ENCODE measurements at places on chromosomes 12 and 14.

DNA sequence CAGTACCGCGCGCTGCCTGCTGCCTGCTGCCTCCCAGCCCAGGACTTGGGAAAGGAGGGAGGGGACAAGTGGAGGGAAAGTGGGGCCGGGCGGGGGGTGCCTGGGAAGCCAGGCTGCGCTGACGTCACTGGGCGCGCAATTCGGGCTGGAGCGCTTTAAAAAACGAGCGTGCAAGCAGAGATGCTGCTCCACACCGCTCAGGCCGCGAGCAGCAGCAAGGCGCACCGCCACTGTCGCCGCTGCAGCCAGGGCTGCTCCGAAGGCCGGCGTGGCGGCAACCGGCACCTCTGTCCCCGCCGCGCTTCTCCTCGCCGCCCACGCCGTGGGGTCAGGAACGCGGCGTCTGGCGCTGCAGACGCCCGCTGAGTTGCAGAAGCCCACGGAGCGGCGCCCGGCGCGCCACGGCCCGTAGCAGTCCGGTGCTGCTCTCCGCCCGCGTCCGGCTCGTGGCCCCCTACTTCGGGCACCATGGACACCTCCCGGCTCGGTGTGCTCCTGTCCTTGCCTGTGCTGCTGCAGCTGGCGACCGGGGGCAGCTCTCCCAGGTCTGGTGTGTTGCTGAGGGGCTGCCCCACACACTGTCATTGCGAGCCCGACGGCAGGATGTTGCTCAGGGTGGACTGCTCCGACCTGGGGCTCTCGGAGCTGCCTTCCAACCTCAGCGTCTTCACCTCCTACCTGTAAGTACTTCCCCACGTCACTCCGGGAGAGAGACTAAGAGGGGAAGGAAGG, at the start of gene LGR5:
TSS of gene LGR5 (plus strand) at position 186 of the 732 bp plus-strand sequence. CDS start at position 469, 283 bp downstream.
- no peak for DNase-seq

DNA sequence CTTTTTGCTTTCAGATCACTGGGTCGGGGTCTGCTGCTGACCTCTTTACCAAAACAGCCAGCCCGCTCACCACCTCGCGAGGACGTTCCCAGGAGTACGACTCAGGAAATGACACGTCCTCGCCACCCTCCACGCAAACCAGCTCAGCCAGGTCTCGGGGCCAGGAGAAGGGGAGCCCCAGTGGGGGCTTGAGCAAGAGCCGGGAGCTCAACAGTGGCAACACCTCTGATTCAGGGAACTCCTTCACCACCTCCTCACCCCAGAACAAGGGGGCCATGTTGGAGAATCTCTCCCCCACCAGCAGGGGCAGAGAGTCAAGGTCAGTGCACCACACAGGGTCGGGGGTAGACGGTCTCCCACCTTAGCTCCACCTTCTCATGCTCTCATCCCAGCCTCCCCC, 33.4 kb upstream of the HSPB8 start:
- no peak for DNase-seq

GRCh38 chr12:109444259-109444658, 32.8 kb downstream of the KCTD10 start:
- DNase-seq = no peak

DNA sequence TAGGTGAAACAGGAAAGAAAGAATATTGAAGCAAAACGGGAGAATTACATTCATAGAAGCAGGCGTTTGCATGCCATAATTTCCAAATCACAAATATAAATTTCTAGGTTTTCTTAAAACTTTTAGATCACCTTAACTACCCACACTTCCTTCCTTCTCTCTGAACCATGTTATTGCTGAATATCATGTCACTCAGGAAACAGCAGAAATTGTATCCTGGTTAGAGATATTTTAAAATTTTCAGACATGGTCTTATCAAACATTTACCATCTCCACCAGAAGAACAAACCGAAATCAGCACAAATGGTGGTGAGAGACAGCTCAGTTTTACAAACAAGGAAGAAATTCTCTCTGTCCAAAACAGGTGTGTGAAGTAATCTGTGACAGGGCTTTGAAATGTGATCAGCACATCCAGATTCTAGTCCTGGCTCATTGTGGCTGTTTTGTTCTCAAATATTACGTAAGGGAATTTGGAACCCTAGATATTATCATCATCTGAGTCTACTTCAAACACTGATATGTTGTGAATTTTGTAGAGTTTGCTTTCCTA, 16.3 kb downstream of the TESPA1 start:
- no peak for DNase-seq

DNA sequence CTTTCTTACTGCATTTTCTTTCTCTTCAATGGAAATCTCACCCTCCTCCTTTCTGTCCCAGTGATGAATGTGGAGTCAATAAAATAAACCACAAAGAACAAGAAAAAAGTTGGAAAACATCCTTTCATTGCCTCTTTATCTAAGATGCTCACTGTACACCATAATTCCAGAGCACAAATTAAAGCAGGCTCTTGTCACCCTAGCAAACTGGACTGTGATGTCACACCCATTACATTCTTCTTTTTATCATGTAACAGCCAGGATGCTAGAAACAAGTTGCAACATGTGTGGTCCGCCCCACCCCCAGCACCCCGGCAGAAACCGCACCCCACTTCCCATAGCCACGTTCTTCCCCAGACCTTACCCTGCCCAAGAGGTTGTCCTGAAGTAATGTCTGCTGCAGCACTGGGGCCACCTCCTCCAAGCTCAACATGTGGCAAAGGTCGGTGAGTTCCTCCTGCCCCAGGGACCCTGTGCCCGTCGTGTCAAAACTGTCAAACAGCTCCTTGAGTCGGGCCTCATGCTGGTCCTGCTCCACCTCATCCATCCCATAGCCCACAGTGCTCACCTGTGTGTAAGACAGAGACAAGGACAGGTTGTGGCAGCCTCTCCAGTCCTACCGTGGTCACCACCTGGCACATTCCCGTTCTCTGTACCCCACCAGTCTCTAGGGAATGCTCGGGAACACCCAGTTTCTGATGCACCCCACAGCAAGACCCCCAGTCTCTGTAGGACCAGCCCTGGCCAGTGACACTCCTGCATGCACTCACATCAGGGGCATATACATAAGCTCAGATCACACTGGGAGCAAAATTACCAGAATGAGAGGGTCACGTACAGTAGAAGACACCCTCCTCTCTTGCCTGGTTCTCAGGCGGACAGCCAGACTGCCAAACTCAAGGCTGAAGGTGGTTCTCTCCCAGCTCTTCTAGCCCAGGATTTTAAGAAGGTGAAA, 9.2 kb downstream of the NIN start:
- DNase-seq = no peak

- DNase-seq = peak; percentile 80
These were observed 473.5 kb downstream of the FOXG1 start for GRCh38 chr14:29240066-29240465.

DNA sequence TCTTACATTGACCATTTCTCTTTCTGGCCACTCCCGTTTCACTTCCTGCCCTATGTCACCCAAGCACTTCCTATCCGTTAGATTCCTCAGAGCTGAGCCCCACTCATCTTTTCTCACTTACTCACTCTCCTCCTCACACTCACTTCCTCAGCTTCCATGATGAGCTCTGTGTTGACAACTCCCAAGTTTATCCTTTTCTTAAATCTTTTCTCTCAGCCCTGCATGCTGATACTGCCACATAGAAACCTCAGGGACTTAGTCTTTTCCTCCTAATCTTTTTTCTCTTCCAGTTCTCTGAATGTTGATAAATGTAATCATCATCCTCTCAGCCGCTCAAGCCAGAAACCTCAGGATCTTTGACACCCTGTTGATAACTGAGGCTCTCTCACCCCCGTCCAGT, 99.6 kb downstream of the ANO6 start:
- DNase-seq = no peak

DNA sequence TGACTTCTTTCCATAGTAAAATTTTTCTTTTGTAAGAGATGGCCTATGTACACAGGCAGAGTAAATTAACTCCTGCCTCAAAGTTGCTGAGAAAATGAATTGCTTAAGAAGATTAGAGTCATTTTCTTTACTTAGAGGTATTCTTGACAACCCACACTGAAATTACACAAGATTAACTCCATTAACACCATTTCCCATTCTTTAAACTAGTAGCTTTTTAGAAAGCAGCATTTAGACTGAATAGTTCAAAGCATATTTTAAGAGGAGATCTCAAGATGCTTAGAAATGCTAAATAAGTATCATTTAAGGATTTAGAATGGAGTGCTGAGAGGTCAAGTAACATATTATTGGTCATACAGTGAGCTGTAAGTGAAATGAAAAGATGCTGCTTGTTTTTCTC, 35.5 kb downstream of the PUS7L start:
- DNase-seq = no peak

GRCh38 chr14:74649167-74649566, 37.1 kb upstream of the LTBP2 start:
- DNase-seq = no peak

DNA sequence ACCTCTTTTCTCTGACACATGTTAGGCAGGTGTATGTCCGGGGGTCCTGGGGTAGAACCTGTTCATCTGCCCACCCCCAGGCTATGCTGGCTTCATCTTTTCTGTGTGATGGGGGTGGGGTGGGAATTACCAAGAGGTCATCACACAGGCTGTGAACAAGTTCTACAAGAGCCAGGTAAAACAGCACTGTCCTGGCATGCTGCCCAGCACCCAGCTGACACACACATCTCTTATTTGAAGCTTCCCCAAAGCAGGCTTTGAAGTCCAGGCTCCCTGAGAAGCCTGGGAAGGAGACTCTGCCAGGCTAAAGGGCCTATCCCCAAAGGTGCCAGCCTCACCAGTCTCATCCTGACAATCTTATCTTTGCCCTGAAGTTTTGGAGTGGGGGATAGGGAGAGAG, 141.1 kb downstream of the ALG10 start:
- DNase-seq = no peak

GRCh38 chr12:57377103-57377840, 53.6 kb downstream of the R3HDM2 start:
- no peak for DNase-seq

GRCh38 chr12:6166808-6167207, 33.4 kb upstream of the CD9 start:
- DNase-seq = no peak

DNA sequence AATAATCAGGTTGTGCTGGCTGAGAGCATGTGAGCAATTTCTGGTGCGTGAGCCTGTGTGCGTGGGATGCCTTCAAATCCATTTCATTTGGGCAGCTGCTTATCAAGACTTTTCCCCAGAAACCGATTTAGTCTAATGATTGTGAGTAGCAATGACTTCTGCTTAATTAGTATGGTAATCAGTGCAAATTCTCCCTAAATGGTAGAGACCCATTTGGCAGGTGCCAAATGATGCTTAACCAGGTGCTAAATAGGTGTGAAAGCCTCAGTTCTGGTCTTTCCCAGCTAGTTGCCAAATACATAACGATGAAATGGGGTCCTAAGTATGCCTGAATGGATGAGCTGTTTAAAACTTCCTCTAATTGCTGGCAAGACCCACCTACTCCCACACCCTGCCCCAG, 248.4 kb upstream of the CCDC196 start:
- no peak for DNase-seq

GRCh38 chr12:10540776-10541205, 35.1 kb downstream of the EIF2S3B start:
- DNase-seq = no peak

GRCh38 chr12:111596985-111597830, 1.9 kb downstream of the ATXN2 start:
- DNase-seq = no peak

DNA sequence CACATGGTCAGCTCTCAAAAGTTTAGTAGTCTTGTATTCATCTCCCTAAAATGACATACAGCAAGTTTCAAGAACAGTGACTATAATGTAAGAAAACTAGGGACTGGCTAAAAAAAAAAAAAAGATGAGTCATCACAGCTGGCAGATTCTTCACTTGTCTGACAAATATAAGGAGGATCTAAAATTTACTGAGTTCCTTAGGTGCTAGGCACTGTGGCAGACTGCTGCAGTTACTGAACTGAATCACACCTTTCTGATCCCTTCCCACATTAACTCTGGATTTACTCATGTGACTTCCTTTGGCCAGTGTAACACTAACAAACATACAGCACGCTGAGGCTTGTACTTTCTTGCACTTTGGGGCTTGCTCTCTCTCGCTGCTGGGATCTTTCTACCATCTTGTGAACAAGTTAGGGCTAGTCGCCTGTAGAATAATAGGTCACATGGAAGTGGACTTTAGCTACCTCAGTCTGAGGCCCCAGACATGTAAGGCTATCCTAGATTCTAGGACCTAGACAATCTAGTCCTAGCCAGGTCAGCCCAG, 32.1 kb downstream of the BAZ1A start:
- DNase-seq = peak; percentile 37

DNA sequence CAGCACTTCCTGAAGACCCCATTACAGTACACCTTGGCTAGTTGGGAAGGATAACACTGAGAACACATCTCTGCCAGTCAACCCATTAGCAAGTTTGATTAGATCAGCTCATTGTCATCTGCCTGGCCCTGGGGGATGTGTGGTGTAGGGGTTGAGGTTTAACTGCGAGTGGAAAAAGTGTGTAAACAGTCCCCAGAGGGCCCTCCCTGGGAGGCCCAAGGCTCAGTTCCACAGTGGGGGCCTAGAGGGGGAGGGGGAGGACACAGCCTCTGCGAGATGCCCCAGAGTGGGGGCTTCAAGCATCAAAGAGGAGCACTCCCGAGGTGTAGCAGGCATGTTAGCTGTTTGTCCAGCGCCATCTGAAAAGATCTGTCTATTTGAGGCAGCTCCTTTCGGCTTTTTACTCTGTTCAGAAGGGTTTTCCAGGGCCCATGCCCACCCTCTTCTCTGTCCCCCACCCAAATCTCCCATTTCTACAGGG, 344 bp downstream of the LPAR5 start:
- no peak for DNase-seq

- DNase-seq = no peak
These were observed 73.6 kb downstream of the RPS29 start for GRCh38 chr14:49512571-49512970.

DNA sequence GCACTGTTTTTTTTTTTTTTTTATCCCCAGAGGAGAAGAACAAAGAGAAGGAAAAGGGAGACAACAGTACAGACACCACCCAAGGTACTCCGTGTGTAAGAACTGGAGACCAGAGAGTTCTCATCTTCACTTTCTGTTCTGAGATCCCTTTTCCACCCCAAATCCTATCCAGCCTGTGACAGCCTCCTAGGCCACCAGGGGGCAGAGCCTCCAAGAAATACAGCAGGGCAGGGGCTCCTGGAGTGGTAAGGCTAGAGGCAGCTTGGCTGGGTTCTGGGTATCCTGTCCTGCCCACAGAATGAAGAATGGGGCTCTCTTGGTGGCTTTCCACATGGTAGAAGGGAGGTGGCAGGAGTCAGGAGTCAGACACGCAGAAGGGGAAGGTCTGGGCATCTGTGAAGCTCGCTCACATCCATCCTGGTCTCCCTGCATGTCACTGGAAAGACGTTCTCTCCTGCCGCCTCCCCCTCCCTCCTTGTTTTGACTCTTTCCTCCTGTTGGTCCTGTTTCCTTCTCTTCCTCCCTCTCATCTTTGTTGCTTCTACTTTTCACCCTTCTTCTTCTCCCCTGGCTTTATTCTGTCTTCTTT, 12.0 kb downstream of the CLSTN3 start:
- DNase-seq = no peak

- DNase-seq = no peak
These were observed 43.7 kb upstream of the KITLG start for GRCh38 chr12:88623777-88624548.

- DNase-seq = no peak
These were observed 39.6 kb downstream of the DAD1 start for GRCh38 chr14:22549324-22549962.
